ENCODE measurements at places on chromosomes 12 and 14.

GRCh38 chr12:71456990-71457389, 17.4 kb downstream of the LGR5 start:
- DNase-seq = no peak

DNA sequence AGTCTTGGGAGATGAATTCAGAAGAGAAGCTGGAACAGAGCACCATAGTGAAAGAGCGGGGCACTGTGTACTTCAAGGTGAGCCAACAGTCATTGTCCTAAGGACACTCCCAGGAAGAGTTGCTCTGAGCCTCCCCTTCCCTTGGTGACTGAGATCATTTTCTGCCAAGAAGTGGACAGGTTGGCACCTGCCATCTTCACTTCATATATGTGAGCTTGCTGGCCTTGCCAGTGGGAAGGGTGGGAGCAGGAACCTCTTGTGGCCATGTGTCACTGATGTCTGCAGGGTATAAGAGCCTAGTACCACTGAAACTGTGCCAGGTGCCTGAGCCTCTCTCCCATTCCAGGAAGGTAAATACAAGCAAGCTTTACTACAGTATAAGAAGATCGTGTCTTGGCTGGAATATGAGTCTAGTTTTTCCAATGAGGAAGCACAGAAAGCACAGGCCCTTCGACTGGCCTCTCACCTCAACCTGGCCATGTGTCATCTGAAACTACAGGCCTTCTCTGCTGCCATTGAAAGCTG, 5.3 kb downstream of the FKBP4 start:
- DNase-seq = no peak

DNA sequence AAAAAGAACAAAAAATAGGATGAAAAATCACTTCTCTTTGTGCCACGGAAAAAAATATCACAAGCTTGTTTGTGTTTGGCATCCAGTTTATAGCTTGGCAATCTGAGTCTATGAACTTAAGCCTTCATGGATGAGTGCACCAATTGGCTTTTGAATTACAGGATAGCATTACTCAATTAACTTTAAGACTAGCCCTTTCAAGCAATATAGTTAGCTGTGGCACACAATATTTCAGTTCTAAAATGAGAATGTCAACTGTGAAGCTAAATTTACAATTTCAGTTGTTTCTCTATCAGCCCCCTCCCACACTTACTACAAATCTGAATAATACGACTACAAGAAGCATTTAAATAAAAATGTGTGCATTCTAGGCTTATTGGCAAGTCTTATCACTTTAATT, 8.3 kb downstream of the RERG start:
- DNase-seq = no peak

DNA sequence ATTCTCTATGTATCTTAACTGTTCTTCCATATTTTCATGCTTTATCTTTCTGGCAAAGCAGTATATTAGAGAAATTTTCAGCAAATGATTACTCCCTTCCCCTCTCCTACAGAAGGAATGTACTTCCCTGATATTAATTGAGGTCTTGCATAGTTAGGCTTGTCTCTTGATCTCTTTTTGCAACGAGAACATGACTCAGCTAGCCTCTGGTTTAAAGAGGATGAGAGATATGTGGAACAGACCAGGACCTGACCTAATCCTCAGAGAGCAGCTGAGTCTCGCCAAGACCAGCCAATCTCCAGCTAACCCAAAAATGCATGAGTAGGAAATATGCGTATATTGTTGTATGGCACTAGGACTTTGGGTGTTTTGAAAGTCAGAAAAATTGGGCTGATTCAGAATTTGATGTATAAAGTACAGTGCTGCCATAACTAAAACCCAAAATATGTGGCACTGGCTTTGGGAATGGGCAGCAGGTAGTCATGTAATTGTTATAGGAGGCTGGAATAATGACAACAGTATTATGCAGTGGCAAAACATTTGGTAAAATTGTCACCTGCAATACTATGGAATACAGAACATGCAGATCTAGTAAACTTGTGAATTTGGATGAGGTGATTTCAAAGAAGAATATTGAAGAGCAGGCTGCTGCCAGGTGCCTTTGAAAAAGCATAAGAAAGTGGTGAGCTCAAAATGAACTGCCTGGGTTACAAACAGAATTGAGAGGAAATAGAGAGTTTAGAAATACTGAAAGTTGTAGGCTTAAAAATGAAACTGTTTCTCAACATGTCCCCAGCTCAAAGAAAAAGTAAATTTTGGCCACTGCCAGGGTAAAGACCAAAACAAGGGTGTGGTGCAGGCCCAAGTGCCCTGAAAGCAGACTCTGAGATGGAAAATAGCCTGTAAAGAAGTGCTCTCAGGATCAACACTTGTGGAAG, 9.3 kb upstream of the USP15 start:
- no peak for DNase-seq

- no peak for DNase-seq
Observed at GRCh38 chr14:96409701-96410100, 17.8 kb downstream of the AK7 start.

DNA sequence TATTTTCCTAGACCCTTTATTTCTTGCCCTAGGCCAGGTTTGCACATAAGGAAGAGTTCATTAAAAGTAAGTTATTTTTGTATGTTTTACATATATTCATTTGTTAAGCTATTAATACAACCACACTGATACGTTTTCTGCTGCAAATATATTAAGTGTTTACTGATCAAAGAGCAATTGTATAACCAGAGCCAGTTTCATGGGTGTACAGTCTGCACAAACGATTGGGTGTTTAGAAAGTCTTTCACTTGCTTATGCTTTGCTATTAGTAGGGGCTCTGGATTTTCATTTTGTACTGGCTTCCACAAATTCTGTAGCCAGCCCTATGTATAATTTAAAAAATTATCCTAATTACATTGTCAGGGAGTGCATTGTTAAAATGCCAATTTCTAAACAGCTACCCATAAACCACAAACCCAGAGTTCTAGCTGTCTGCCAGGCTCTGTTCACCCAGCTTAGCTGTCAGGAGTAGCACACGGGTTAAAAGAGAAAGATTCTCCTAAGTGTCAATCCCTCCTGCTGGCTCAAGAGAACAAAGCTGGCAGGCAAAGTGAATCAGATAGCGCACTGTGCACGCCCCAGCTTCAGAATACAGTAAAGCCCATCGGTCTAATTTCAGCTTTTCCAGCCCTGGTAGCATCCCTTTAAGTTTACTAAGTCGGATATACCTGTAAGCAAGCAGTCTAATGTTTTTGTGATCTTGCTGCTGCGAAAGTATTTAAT, 151.0 kb upstream of the LMO3 start:
- no peak for DNase-seq

- DNase-seq = no peak
Observed at GRCh38 chr12:132471011-132471857, 18.7 kb upstream of the FBRSL1 start.

GRCh38 chr12:125544960-125545359, 479.7 kb downstream of the AACS start:
- DNase-seq = no peak

All from activated T-helper 1 cell treated with anti-CD3 and anti-CD28 coated beads, Interleukin-2, amount 50 U/mL, for 16 hours (primary cell).